ENCODE measurements at places on chromosomes 7 and 10.

DNA sequence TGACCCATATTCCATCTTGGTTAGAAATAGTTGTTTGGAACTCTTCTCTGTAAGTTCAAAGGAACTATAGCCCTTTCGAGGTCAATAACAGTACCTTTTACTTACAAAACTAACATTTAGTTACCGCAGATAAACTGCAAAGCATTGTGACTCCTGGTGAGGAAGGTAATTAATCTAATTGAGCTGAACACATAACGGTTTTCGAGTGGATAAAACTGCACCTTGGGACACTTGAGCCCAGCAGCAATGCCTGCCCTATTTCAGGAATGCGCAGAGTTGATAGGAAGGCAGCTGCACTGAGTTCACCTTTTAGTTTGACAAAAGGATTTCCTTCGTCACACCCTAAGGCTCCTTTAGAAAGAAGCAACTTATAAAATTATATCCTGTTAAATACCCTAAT is 75.4 kb downstream of the JAZF1 start:
- DNase-seq: no peak

- DNase-seq: no peak
Measured at GRCh38 chr10:79229071-79229541, 118.2 kb upstream of the PPIF start.

DNA sequence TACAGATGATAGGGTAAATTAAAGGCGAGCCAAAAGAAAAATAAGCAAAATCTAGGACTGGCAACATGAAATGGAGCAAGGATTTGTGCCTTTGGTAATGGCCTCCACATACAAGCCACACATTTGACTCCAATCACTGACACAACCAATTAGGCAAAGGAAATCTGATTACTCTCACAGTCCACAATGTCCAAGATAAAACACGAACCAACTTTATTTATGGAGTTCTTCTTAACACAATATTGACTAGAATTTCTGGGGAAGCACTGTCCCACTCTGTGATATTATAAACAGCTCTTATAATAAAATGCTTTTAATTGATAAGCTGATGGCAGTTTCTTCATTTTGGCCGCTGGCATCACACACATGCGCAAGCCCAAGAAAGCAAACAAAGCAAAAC is 334.2 kb downstream of the ABCA13 start:
- no peak for DNase-seq

GRCh38 chr7:121936951-121937623 is 64.1 kb downstream of the PTPRZ1 start:
- no peak for DNase-seq

DNA sequence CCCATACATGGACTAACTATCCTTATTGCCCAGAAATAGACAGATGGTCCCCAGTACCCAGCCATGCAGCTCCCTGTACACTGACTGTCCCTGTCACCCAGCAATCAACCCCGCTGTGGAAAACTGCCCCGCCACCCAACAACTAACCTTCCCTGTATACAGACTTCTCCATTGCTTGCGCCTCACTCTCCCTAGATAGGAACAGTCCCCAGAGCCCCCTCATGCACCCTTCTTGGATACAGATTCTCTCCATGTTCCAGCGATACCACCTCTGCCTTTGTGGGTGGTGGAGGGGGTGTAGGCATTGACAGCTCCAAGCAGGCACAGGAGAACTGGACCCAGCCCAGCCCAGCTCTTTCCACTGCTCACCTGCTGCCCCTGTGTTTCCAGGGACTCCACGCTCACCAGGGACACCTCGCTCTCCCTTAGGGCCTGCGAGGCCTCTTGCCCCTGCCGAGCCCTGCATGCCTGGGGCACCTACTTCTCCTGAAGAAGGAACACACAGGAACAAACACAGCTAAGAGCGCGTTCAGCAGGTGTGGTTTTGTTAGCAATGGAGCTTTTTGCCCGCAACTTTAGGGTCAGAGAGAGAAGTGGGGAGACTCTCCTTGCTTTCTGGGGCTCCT is 7.2 kb downstream of the SFTPD start:
- no peak for DNase-seq

GRCh38 chr10:101266381-101267289 is 37.4 kb upstream of the LBX1 start:
- no peak for DNase-seq

DNA sequence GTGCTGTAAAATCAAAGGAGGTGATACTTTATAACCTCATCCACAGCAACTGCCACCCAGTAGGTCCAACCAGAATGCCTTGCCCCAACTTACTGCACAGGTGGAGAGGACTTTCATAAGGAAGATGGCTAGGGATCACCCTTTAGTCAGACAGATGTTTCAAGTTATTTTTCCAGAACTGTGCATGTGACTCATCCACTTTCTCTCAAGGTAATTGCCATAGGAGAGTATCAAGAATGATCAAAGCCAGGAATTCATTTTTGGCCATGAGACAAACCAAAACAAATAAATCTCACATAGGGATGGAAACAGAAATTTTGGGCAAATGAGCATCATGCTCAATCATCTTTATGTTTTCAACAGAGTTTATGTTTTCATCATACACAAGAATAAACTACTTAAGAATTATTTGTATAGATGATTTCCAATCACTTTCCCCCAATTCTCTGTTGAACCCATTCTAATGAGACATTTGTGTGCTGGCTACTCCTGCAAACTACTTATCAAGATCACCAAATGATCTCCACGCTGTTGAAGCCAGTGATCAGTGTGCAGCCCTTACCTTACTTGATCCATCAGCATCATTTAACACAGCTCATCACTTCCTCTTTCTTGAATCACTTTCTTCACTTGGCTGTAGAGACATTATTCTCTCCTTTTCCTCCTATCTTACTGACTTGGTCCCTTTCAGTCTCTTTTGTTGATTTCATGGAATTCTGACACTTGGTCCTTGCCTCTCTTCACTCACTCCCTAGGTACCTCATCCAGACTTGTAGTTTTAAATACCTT is 74.0 kb downstream of the SLC16A9 start:
- no peak for DNase-seq

DNA sequence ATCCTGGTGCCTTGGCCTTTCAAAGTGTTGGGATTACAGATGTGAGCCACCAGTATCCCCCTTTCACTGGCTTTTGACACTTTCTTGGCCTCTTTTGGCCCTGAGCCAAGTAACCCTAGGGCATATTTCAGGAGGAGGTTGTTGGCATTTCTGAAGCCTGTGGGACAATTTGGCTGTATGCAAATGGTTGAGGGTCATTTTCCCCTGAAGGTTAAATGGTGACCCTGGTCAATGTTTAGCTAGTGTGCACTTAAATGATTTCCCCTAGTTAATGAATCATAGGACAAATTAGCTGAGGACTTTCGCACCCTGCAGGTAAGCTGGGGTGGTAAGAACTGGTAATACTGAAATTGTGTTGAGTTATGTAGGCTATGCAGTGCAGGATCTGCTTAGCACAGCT is 660.5 kb downstream of the LRMDA start:
- no peak for DNase-seq

- DNase-seq: no peak
Measured at GRCh38 chr7:44264221-44264931, 61.0 kb downstream of the CAMK2B start.

- no peak for DNase-seq
Measured at GRCh38 chr10:68222391-68222790, 9.5 kb downstream of the ATOH7 start.

- DNase-seq: no peak
Measured at GRCh38 chr10:132726194-132726593, 59.8 kb downstream of the NKX6-2 start.

GRCh38 chr10:18196806-18197550 is 56.8 kb downstream of the CACNB2 start:
- no peak for DNase-seq

DNA sequence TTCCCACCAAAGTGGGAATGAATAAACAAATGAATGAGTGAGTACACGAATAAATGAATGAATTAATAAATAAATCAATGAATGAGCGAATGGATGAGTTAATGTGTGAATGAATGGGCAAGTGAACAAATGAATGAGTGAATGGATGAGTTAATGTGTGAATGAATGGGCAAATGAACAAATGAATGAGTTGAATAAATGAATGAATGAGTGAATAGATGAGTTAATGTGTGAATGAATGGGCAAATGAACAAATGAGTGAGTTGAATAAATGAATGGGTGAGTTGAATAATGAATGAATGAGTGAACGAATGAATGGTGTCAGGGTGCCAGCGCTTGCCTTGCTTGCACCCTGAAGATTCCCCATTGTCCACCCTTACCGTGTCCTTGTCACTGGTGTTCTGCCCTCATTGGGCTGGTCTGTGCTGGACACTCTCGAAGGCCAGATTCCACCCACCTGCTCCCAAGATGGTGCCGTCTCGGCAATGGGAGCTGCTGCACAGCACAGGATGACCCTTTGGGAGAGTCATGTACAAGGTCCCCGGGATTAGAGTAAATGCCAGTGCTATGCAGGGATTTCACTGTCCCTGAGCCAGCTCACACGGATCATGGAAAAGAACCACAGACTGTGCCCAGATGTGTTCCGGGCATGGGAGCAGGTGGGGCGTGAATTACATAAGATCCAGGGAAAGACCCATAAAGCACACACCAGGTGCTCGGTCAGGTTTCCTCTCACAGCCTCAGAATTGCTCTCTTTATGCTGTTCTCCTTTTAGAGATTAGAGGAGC is 83.2 kb downstream of the CAMK1D start:
- DNase-seq: no peak

DNA sequence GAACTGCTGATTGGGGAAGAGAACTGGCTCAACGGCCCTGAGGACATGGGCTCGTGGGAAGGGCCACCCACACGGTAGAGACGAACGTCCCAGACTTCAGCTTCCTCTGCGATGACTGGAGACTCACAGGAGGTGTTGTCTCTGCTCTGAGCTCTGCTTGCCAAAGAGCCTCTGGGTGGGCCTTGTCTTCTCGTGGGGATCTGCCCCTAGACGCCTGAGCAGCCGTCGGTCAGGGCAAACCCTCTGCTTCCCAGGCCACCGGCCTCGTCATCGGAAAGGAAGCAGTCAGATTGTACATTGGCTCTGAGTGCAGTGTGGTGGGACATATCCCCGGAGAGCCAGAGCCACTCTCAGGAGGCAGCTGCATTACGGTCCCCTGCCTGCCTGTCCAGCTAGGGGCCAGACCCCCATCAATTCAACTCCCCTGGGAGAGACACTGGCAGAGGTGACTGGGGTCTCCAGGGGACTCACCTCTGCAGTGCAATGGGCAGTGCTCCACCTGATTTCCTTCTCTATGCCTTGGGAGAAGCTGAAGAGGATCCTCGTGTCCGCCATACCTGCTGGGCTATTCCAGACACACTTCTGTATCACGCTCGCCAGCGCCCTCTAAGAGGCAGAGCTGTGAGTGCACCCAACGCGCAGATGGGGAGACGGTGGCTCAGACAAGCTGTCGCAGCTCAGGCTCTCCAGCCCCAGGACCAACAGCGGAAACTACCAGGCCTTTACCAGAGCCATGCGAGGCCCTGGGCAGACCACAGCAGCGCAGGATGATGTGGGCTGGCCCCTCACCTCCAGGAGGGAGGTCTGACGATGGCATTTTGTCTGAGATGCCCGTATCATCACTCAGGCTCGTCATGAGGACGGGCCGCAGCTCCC is 227.4 kb downstream of the TCERG1L start:
- DNase-seq: no peak

- DNase-seq: no peak
Measured at GRCh38 chr10:11783558-11783865, 39.6 kb upstream of the PROSER2 start.

- DNase-seq: no peak
Measured at GRCh38 chr10:82564353-82565196, 689.6 kb downstream of the NRG3 start.

DNA sequence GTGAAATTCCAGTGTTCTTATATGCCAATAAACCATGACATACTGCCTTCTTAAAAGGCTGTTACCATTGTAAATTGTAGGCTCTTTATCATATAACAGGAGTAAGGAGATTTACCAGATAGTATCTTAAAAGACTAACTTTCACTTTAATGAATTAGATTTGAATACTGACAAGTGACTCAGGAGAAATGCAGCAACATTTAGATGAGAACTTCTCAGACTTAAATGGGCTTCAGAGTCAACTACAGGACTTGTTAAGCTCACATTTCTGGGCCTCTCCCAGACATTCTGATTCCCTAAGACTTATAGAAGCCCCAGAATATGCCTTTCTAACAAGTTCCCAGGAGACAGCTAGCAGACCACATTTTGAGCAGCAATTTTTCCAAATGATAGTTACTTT is 466.3 kb downstream of the ARL4A start:
- no peak for DNase-seq

DNA sequence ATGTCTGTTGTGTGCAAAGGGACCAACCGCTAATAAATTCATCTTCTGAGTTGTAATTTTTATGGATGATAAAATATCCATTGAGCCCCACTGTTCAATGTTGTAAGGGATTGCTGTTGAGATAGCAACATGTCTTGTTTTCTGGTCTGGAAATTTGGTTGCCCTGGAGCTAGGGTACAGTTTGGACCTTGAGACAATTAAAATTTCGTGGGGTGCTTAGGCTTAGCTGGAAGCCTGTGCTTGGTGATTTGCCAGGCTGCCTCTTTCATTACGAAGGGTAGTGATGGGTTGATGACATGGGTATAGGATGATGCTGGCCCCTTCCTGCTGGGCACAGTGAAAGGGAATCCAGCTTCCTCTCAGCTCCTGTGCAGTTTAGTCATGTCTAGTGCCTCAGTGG is 43.6 kb downstream of the PLCE1 start:
- DNase-seq: no peak

DNA sequence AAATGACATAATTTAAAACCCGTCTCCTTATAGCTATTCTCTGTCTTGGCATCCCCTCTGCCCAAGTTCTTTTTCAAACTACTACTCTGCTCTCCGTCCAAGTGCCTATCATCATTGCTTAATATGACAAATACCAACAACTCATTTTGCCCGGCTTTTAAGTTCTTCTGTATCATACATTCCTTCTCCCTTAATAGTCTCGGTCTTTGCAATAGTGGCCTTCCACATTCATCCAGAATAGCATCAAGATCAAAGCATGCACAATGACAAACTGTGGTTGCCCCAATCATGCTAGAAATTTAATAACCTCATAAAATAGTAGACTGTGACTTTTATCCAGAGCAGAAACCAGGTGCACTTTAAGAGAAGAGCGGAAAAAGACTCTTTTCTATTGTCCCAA is 198.9 kb downstream of the ETV1 start:
- no peak for DNase-seq

- no peak for DNase-seq
Measured at GRCh38 chr7:85033263-85033662, 153.6 kb downstream of the SEMA3D start.

GRCh38 chr7:2004841-2005725 is 227.7 kb downstream of the MAD1L1 start:
- no peak for DNase-seq

- no peak for DNase-seq
Measured at GRCh38 chr10:101840102-101840684, 3.4 kb downstream of the KCNIP2 start.

DNA sequence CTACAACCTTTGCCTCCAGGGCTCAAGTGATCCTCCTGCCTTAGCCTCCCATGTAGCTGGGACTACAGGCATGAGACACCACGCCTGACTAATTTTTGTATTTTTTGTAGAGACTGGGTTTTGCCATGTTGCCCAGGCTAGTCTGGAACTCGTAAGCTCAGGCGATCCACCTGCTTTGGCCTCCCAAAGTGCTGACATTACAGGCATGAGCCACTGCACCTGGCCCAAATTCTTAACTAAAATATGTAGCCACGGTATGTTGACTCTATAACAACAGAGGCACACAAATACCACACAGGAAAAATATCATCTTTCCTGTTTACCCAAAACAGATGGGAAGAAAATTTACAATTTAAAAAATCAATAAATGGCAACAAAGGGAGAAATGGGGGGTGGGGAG is 115.8 kb downstream of the ATE1 start:
- DNase-seq: no peak

- no peak for DNase-seq
Measured at GRCh38 chr10:114720685-114721278, 62.7 kb upstream of the ABLIM1 start.

- DNase-seq: no peak
Measured at GRCh38 chr7:84370114-84370513, 175.5 kb upstream of the SEMA3A start.
